ENCODE measurements at places on chromosomes 12 and 14.

DNA sequence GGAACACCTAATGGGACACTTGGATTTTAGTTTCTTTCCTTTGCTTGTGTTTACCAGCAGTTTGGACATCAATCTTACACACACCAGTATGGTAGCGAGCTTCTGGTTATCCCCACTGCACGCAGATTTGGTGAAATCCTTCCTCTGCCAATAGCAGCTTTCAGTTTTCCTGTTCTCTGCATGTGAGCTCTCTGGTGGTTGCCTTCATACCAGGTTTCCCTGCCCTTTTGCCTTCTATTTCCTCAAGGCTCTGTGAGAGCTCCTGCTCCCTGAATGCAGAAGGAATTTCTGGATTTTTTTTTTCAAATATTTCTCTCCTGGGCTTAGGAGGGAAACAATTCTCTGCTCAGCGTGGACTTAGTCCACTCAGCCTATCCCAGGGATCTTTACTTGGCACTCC is 93.0 kb upstream of the CCDC91 start:
- no peak for DNase-seq

- no peak for DNase-seq
Observed at GRCh38 chr12:57016348-57016747, at the start of gene TAC3. Gene TAC3, minus strand, starts transcription at chr12:57016529. Its CDS starts 732 bp downstream, at chr12:57015797.

GRCh38 chr14:91750634-91751198 is 18.8 kb upstream of the CATSPERB start:
- DNase-seq: no peak

DNA sequence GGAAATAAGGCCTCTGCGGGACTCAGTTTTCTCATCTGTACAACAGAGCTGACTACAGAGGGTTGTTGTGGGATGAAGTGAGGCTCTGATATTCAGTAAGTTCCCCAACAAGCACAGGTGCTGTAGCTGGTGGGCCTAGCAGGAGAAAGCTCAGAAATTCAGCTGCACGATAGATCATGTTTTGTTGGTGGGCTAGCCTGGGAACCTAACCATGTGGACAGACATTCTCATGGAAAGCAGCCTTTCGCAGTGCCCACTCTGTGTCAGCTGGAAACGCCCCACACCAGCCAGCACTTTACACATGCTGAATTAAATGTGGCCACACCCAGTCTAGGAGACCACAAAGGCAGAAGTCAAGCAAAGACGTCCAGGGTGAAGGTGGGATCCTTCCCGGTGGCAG is 16.1 kb downstream of the PITPNM2 start:
- DNase-seq: no peak

DNA sequence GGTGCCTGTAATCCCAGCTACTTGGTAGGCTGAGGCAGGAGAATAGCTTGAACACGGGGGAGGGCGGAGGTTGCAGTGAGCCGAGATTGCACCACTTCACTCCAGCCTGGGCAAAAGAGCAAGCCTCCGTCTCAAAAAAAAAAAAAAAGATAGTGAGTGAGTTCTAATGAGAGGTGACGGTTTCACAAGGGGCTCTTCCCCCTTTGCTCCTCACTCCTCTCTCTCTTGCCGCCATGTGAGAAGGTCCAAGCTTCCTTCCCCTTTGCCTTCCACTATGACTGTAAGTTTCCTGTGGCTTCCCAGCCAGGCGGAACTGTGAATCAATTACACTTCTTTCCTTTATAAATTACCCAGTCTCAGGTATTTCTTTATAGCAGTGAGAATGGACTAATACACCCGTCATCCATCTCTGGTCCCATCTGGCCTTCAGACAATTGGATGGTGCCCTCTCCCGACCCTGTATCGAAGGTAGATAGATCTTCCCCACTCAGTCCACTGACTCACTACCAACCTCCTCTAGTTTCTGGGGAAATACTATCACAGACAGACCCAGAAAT is 27.0 kb upstream of the RCOR1 start:
- DNase-seq: no peak

DNA sequence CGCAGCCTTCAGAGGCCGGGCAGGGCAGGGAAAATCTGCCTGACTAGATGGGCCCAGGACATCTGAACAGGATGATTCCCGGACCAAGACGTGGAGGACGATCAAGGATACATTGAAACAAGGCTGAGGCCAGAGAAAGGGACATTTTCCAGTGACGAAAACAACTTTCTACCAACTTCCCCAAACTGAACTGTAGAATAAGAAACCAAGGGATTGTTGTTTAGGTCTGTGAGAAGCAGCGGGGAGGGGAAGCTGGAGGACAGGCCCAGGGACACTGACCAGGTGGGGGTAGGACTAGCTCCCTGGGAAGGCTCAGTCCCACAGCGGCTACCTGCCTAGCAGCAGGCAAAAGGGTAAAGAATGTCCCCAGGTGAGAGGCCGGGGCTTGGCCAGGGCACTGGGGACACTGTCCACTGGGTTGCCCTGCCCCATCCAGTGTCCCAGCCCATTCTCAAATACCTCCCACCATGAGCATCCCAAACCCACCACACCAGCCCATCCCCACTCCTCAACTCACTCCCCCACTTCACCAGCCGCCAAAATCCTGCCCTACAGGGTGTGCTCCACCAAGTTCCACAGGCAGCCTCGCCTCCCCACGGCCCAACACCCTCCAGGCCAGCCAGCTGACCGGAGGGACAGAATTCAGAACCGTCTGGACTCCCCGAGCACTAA is 995 bp downstream of the TNFRSF1A start:
- DNase-seq: no peak

GRCh38 chr12:24561411-24561871 is 387.5 kb downstream of the BCAT1 start:
- no peak for DNase-seq

- DNase-seq: no peak
Observed at GRCh38 chr14:74263181-74263580, 23.9 kb downstream of the VSX2 start.

GRCh38 chr14:82724316-82724715 is 1190.7 kb upstream of the SEL1L start:
- no peak for DNase-seq

GRCh38 chr12:94074980-94075629 is 73.3 kb upstream of the PLXNC1 start:
- no peak for DNase-seq

- no peak for DNase-seq
Observed at GRCh38 chr12:131499864-131500190, 211.1 kb upstream of the SFSWAP start.

DNA sequence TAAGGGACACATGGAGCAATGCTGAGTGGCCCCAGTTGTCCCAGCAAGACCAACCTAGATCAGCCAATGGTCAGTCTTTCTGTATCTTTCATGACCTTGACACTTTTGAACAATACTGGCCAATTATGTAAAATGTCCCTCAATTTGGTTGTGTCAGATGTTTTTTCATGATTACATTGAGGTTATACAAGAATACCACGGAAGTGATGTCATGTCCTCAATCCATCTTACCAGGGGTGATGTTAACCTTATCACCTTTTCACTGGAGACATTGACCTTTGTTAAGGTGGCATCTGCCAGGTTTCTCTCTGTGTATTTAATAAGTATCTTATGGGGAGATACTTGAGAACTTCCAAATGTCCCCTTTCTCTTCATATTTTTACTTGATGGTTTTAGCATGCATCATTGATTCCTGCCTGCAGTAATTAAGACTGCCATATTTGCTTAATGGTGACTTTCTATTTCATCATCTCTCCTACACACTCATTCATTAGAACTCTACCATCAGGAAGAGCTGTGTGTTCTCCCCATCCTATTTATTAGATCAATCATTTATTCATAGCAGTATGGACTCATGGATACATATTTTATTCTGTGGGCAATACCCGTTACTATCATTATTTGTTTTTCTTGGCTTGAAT is 64.7 kb upstream of the RFLNA start:
- no peak for DNase-seq

GRCh38 chr12:42886160-42886559 is 296.6 kb upstream of the PRICKLE1 start:
- no peak for DNase-seq

DNA sequence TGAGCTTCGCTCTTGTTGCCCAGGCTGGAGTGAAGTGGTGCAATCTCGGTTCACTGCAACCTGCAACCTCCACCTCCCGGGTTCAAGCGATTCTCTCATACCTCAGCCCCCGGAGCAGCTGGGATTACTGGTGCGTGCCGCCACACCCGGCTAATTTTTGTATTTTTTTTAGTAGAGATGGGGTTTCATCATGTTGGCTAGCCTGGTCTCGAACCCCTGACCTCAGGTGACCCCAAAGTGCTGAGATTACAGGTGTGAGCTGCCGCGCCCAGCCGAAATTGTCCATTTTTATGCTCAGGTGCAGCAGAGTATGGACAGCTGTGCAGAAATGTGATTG is 19.2 kb upstream of the CYP46A1 start:
- no peak for DNase-seq

DNA sequence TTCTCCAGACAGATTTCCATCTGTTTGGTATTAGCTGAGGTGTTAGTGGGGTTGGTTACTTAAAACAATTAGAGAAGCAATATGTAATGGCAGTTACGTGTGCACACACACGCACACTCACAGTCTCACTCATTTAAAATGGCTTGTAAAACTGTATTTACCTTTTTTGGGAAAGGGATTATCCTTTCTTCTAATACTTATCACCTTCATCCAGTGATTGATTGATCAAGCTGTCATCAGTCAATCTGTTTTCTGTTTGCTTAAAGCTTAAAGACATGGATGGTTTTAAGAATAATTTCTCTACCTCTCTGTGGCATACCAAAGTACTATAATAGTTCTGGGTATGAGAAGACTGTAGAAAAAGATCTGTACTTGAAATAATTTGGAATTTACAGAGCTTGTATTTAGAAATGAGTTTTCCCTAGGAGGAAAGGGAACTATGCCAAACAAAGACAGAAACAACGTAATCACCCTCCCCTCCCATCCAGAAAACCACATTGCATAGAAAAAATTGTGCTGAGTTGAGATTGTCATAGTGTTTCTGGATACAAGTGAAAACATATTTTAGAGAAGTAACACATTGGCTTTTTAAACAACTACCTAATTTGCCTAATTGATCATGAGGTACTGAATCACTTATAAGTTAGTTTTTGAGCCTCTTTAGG is 455.8 kb downstream of the PCNX1 start:
- DNase-seq: no peak

- DNase-seq: no peak
Observed at GRCh38 chr14:100045642-100046344, 19.4 kb upstream of the EVL start.

- no peak for DNase-seq
Observed at GRCh38 chr12:101703487-101703886, 6.0 kb downstream of the CHPT1 start.

DNA sequence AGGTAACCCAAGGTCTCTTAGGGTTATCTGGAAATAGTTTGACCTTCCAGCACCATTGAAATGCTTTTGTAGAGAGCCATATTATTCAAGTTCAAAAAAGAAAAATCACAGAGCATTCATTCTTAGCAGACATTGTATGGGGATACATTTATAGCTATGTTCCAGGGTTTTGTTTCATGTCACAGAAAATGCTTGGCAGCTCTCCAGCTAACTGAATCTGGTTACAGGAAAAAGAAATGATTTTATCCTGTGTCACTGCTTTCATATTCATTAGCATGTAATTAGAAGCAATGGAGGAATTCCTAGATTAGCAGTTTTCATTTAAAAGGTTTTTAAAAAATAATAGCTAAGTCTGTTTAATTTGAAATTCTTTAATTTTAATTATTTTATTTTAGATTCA is 78.9 kb downstream of the SNAPC1 start:
- no peak for DNase-seq

DNA sequence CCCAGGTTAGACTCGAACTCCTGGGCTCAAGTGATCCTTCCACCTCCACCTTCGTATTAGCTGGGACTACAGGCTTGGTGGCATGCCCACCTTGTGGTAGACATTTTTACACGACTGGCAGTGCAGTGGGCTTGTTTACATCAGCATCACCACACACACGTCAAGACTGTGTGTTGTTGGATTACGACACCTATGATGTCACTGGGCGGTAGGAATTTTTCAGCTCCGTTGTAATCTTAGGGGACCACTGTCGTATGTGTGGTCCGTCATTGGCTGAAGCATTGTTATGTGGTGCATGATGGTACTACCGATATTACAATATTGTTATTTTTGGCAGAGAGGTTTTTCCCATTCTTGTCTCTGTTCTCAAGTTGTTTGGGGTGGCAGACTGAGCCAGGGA is 50.7 kb downstream of the TSPAN9 start:
- no peak for DNase-seq

DNA sequence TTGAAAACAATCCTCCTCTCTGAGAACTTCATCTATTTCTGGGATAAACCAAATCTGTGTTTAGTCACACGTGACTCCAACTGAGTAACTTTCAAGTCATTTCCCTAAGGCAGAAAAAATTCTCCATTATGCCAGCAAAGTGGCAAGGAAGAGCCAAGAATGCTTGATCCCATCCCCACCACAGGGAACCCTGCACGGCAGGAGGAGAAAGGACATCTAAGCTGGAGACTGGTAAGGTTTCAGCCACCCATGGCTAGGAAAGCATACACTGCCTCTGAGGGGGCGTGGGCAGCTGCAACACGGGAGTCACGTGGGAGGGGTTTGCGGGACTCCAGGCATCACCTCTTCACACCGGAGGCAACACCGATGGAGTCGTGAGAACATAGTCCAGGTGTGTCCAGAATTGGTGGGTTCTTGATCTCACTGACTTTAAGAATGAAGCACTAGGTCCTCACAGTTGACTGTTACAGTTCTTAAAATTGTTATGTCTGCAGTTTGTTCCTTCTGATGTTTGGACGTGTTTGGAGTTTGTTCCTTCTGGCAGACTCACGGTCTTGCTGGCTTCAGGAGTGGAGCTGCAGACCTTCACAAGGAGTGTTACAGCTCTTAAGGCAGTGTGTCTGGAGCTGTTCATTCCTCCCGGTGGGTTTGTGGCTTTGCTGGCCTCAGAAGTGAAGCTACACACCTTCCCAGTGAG is 2.7 kb upstream of the SIVA1 start:
- no peak for DNase-seq

DNA sequence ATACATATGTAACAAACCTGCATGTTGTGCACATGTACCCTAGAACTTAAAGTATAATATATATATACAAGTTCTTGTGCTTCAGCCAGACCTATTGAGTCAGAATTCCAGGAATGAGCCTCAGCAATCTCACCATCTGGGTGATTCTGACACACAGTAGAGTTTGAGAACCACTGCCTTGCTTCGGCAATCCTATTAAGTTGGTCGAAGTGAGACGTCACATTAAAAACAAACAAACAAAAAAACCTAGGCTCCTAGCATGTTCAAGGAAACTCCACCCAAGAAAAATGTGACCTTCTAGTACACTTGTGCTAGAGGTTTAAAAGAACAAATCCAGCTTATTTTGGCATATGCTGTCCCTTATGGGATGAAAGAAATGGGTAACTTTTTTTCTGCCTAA is 115.8 kb downstream of the SINHCAF start:
- no peak for DNase-seq

- DNase-seq: no peak
Observed at GRCh38 chr14:64628940-64629408, 75.2 kb upstream of the PLEKHG3 start.

DNA sequence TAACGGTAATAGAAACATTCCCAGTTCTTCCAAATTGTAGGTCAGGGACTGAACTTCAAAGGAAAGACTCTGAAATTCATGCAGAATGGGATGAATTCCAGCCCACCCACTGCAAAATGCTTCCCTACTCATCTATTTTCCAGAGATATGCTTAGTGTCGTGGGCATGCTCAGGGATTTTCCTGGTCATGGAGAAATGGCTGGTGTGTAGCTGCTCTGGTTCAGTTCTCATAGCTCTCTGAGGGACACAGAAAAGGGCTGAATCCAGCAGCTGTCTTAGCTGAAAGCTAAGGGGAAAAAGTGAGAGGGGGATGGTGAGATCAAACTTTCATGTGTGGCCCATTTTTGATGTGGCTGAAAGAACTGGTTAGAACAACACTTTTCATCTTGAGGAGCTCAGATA is 72.9 kb upstream of the KRAS start:
- DNase-seq: no peak

- DNase-seq: no peak
Observed at GRCh38 chr14:63909984-63910383, 57.2 kb downstream of the SYNE2 start.
